ENCODE measurements at places on chromosomes 16 and 17.

DNA sequence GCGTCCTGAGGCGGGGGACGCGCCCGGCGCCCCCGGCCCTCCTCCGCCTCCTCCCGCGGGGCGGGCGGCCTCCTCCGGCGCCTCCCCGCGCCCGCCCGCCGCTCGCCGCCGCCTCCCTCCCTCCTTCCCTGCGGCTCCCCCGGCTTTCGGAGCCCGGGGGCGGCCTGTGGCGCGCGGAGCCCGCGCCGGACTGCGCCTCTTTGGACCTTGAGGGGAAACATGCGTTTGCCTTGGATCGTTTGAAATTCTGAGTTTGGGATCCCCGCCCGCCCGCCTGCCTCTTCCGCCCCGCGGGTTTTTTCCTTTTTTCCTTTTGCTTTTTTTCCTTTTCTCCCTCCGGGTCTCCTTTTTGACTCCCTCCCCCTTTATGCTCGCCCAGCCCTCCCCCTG lies 390 bp downstream of the ZNRF1 start:
- DNase-seq: peak; percentile 37

GRCh38 chr17:57271821-57272220 lies 15.5 kb downstream of the MSI2 start:
- DNase-seq: no peak

GRCh38 chr17:8703001-8703400 lies 41.6 kb downstream of the CCDC42 start:
- no peak for DNase-seq

DNA sequence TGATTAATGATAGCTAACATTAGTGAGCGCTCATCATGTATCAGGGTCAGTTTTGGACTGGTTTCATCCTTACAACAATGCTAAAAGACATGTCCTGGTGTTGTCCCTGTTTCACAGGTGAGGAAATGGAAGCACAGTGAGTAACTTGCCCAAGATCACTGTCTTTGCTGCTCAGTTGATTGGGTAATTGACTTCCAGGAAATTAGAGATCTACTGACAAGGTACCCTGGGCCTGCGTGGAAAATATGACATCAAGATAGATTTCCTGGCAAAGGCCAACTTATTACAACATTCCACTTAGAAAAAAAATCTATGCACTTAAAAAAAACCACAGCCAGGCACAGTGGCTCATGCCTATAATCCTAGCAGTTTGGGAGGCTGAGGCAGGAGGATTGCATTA lies 96.3 kb downstream of the CYLD start:
- DNase-seq: no peak

DNA sequence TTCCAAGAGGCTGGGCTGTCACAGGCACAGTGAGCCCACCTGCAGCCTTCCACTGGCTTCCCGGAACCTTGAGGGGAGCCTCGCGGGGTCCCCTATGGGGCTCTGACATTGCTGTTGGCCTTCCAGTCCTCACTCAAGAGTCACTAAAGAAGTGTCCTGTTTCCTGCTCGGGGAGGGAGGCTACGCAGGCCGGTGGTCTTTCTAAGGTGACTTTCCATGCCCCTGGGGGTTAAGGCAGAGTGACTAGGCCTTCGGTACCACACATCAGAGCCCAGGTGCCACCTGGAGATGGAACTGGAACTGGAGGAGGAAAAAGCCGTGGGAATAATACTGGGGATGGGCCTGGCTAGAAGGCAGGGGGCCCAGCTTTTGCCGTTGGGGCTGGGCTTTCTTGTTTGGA lies 72.1 kb downstream of the IL21R start:
- DNase-seq: no peak

DNA sequence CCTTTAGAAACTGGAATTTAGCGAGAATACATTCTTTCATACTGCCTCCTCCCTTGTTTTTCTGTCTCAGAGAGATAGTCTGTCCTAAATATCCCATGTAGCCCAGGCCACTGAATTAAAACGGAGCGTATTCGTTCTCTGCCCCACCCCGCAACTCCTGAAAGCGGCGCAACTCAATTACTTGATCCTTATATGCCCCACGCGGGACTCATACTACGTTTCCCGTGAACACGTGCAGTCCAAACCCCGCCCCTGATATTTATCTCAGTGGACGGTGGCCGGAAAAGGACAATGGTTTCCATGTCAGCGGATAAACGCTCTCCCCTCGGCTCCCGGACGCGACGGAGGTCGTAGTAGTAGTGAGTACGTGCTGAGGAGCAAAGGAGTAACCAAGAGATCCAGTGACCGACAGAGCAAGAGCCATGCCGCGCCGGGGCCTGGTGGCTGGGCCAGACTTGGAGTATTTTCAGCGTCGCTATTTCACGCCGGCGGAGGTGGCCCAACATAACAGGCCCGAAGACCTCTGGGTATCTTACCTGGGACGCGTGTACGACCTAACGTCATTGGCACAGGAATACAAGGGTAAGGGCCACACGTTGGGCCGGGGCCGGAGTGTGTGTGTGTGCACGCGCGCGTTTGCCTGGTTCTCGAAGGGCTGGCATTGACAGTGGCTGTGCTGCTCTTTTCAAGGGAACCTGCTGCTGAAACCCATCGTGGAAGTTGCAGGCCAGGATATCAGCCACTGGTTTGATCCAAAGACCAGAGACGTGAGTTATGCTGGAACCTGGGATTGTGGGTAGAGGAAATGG lies at the start of gene CYB5D1:
Gene CYB5D1 (plus strand): TSS at position 291 of the 809 bp plus-strand sequence. CDS start 132 bp downstream, at position 423.
- DNase-seq: peak; percentile 95

GRCh38 chr16:85640254-85640558 lies 27.1 kb downstream of the GSE1 start:
- DNase-seq: no peak

DNA sequence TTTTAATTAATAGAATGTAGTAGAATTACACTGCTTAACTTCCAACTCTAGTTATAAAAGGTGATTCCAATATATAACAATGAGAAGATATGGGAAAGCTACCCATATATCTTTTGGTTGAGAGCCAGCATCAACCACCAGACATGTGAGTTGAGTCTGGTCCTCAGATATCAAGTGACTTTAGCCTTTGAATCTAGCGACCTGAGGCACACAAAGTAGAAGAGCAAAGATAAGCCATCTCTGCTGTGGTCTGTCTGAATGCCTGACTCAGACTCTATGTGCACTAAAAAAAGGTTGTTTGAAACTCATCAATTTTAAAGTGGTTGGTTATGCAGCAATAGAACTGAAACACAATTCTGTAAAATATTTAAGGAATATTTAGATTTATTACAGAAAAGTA lies 492.5 kb upstream of the SOX9 start:
- DNase-seq: peak; percentile 44

- DNase-seq: peak; percentile 69
Observed at GRCh38 chr17:18921912-18922451, 30.0 kb upstream of the SLC5A10 start.

DNA sequence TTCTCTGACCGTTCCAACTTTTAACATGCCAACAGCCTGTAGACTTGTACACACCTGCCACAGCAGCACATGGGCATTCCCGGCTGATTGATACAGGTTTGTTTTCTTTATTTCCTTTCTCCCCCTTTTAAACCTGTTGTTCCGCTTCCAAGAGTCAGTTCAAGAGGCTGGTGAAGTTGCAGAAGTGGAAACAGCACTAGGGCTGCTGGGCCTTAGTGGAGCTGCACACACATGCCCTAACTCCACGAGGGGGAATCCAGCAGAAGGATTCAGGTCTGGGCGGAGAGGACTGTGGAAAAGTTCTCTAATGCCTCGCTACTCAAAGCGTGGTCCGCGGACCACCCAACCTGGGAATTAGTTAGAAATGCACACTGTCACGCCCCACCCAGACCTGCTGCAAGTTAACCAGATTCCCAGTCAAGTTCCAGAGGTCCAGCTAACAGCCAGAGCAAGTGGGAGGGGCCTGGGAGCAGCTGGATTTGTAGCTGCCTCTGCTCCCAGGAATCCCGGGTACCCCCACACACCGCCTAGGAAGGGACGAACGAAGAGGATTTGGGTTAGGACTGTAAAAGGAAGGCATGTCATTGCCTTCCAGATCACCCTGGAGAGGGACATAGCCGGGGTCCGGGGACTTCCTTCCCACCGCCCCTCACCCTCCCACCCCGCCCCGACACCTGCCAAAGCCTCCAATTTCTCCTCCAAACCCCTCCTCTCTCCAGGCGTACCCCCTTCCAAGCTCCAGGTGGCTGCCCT lies 542 bp downstream of the SLC39A11 start:
- peak; percentile 22 for DNase-seq

GRCh38 chr17:13640551-13640950 lies 38.8 kb upstream of the HS3ST3A1 start:
- no peak for DNase-seq

GRCh38 chr17:30717291-30718098 lies 107.0 kb downstream of the CRLF3 start:
- no peak for DNase-seq

DNA sequence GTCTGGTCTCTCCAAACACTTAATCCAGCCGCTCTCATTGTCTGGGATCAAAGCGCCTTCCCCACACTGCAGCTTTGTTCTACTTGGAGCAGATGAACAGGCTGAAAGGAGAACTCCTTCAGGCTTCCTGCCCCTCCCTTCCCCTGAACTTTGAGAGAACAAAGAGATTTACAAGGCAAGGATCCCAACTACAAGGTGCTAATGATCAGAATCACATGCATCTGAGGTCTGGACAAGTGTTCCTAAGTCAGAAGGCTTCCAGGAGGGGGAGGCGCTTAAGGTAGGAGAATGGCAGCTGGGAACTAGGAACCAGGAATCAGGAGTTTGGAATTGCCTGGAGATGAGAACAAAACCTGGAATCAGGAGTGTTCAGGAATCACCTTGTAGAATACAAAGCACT lies 606.3 kb upstream of the CDH11 start:
- no peak for DNase-seq

DNA sequence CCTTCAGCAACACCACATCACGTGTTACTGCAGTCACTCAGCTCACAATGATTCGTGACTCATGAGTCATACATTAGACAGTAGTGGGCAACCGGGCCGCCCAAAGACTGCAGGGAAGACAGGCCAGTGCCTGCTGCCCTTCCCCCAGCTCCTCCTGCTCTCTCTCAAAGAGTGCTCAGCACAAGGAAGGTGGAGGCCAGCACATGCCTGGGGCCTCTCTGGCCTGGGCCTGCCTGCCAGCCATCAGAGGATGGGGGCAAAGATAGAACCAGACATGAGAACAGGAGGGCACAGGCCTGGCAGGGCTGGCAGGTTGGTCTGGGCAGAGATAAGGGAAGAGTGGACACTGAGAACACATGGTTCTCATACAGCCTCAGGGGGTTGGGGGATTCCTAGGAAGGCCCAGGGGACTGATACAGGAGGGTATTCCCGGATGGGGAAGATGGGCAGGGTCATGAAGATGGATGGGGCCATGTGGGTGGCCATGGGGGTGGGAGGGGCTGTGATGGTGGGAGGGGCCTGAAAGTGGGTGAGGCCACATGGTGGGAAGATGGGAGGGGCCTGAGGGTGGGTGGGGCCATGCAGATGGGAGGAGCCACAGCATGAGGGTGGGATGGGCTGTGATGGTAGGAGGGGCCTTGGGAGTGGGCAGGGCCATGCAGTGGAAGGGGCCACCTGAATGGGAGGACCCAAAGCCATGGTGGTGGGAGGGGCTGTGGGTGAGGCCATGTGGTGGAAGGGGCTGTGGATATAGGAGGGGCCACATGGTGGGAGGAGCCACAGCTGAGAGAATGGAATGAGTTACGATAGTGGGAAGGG lies 29.0 kb downstream of the KATNB1 start:
- DNase-seq: peak; percentile 90

GRCh38 chr16:51151435-51151960 lies 428 bp upstream of the SALL1 start:
- DNase-seq: peak; percentile 85

DNA sequence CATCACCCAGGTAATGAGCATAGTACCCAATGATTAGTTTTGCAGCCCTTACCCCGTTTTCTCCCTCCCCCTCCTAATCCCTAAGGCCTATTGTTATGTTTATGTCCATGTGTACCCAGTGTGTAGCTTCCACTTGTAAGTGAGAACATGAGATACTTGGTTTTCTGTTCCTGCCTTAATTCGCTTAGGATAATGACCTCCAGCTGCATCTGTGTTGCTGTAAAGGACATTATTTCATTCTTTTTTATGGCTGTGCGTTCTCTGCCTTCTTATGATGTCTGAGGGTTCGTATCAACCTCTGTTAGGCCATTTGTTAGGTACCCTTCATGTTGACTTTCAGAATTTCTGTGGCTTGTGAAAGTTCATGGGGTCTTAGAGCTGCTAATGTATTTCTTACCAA lies 31.0 kb downstream of the CTCF start:
- DNase-seq: no peak

DNA sequence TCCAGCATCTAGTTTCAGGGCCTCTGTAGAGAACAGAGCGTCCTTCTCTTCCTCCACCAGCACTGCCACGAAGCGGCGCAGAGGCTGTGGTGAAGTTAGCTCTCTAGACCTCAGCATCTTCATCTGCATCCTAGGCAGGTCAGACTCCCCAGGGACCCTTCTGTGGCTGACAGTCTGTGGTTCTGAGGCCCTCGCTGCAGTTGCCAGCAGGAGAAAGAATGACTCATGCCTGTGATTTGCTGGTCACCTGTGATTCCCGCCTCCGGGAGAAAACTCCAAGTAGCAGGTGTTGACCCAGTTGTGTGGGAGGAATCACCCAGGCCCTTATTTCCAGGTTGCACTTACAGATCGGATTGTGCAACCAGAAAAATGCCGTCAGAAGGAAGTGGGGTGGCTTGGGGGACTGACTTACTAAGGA lies 117.3 kb upstream of the CACNG5 start:
- peak; percentile 20 for DNase-seq
